Retinal pigment epithelial cell (primary cell): ENCODE measurements at places on chromosomes 16 and 17.

DNA sequence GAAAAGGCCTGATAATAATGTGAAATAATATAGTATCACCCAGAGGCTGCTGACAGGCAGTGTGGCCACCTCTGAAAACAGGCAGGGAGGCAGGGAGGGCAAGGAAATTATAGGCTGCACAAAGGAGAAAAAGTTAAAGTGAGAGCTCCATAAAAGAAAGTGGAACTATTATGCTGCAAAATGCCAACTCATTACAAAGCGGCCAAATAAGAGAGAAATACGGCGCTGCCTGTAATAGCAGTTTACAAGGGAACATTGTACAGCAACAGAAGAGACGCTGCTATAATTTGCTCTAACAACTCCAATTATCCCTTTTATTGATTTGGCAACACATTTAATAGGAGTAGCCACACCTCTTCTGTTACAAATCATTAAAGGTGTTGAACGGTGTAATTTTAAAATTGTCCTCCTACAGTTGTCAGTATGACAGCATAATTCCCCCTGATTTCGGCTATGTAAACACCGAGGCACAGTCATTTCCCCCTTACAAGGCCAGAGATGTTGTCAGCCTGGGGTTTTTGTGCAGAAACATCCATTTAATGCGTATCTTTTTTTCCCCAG is 120.3 kb downstream of the MRM1 start:
- DNase-seq, result no peak

- no peak for DNase-seq
Observed at GRCh38 chr17:20983359-20983637, 59.5 kb downstream of the USP22 start.

DNA sequence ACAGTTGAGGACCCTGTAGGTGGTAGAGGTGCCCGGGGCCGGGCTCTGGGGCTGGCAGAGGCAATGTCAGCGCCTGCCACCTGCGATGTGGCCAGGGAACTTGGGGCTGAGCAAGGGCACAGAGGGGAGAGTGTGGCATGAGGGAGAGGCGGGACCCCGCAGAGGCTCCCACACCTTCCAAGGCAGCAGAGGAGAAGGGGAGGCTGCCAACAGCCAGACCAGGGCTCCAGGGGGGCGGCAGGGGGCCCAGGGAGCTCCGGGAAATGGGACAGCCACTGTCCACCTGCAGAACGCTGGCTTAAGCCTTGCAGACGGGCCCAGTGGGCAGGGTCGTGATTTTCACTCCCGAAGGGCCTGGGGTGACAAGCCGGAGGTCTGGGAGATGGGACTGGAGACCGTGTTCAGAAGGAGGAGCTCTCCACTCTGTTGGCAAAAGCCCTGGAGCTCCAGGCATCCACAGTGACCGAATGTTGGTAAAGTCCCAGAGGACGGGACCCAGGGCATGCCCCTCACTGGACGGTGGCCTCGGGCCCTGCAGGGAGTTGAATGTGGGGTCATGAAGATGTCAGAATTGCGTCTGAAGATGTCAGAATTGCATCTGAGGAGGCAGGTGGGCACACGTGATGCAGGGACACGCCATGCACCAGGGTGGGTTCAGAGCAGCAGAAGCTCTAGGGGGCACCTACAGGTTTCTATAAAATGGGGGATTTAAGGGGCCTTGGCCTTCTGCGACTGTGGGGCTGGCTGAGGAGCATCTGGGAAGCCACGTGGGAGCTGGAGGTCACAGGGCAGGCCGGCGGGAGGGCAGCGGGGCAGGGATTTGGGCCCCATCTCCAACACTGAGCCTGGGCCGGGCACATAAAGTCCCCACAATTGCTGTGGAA is 18.6 kb downstream of the CD7 start:
- DNase-seq, result no peak

GRCh38 chr17:47267354-47267828 is 13.8 kb downstream of the ITGB3 start:
- DNase-seq, result no peak

- DNase-seq, result no peak
Observed at GRCh38 chr16:88779406-88780141, 5.4 kb downstream of the PIEZO1 start.

DNA sequence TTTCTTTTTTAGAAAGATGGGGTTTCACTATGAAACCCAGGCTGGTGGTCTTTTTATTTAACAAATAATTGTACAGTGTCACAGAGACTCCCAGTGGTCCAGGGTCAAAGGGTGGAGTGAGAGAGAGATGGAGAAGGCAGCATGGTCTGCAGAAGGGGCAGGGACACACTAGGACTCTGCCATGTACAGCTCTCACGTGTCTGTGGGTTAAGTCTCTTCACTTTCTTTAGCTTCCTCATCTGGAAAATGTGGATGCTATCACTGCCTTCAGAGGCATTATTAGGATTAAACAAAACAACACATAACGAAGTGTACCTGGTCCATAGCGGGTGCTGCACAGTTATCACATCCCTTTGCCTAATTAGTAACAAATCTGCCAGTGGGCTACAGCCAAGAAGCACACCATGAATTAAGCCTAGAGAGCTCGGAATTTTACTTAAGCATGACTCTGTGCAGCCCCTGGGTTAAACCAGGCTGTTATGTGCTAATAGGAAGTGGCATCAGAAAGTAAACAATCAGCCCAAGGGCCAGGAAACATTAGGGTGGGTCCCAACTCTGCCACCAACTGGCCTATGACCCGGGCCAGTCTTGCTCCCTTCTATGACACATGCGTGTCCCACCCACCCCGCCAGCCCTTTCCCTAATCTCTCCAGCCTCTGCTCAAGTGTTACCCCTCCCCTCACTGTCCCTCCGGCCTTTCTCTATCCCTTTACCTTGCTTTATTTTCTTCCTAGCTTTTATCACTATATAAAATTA is 13.9 kb downstream of the TOP3A start:
- no peak for DNase-seq

GRCh38 chr17:69608141-69608540 is 193.6 kb downstream of the MAP2K6 start:
- no peak for DNase-seq

GRCh38 chr16:12271006-12271405 is 294.5 kb downstream of the SNX29 start:
- no peak for DNase-seq

DNA sequence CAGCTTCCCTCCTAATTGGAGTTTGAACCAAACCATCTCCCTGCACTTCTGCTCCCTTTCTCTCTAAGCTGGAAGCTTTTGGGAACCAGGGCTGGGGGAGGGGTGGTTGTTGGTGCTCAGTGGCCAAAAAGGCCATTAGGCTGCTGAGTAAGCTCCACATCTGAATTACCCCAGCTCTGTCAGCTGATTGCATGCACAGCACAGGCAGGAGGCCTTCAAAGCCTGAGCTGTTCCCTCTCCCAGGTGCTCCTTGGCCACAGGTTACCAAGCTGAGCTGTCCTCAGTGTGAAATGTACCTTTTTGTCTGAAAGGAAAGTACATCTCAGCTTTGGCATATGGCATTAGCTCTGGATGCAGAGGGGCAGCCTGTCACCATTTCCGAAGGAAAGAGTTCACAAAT is 6.2 kb upstream of the TBKBP1 start:
- DNase-seq, result no peak
